PC-3 (cell line): ENCODE measurements at places on chromosomes 6 and 20. TPM values are rescaled to one million over a fixed set of nuclear protein-coding genes. Genes with fewer than 3 reads are reported as not detected.

DNA sequence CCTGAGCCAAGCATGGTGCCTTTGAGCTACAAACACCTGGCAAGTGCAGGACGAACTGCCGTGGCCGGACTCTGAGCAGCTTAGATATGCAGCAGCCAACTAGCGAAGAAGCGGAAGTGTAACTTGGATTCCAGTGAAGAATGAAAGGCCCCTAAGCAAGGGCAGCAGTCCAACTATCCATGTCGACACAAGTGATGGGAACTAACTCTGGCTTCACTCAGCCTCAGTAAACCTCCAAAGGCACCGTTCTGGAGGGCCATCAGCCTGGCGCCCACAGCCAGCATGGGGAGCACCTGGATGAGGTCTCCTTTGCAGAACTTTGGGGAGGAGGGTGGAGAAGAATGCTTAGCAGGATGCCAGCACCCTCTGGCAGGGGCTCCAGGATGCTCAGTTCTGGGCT, 78.4 kb upstream of the MLN start:
- H3K4me1 ChIP-seq = peaks cover 20% of the 10 kb centered on the region
- no peaks in the 10 kb centered on the region for H3K36me3 ChIP-seq
- no peak overlapping the region for H3K27ac ChIP-seq
- H3K4me3 ChIP-seq = no peak overlapping the region
- DNase-seq = no peak

- no peaks in the 10 kb centered on the region for H3K4me1 ChIP-seq
- H3K27me3 ChIP-seq = no peaks in the 10 kb centered on the region
- no peak for DNase-seq
- H3K4me3 ChIP-seq = no peak overlapping the region
- no peaks in the 10 kb centered on the region for H3K36me3 ChIP-seq
- no peak overlapping the region for H3K27ac ChIP-seq
These were observed 44.1 kb upstream of the GCM1 start for GRCh38 chr6:53192682-53193188.

The SPEF1 gene
- 2.0 and 2.6 TPM in 2 replicates for total RNA-seq

The ZSCAN9 gene
- 10.8 and 11.7 TPM in 2 replicates for total RNA-seq

The CCDC170 gene
- total RNA-seq = not detected in 2 replicates
